ENCODE measurements at places on chromosomes 4 and X.

GRCh38 chr4:173477016-173477415 is 53.0 kb downstream of the HAND2 start:
- no peak for DNase-seq

GRCh38 chr4:37188100-37188499 is 56.4 kb upstream of the NWD2 start:
- DNase-seq, result no peak

GRCh38 chrX:44338361-44338760 is 5.1 kb downstream of the EFHC2 start:
- DNase-seq, result no peak

GRCh38 chr4:3290476-3290875 is 2.3 kb upstream of the RGS12 start:
- DNase-seq, result no peak

DNA sequence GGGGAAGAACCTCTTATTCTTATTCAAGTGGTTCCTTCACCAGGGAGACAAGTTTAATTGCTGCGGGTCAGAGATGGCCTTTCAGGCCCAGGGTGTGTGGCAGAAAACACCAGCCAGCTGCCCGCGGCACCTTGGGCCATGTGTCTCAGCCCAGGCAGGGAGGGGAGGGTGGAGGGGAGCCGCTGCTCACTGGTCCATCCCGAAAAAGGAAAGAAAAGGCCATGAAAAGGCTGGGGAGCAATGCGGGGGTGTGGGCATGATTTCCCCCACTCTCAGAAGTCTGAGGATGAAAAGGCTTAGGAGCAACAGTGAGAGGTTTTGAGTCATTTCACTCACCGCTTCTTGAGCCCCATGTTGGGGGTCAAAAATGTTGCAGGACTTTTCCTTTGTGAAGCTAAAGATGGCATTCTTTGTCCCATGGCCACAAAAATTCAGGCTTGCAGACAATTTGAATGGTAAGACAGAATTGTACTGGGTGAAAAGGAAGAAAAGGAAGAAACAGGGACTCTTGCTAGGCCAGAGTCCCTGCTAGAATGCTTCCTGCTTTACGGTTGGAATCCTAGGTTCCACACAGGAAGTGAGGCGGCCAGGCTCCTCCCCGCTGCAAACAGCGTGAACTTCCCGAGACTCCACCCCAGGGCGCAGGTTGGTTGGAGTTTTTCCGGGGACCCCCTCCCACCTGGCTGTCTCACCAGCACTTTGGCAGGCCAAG is 17.4 kb upstream of the FAM47E start:
- no peak for DNase-seq

Measured in CD4-positive, alpha-beta T cell treated with Interferon alpha-2 for 1 hour (primary cell).